ENCODE measurements at places on chromosomes 16 and 17. TPM values are rescaled to one million over a fixed set of nuclear protein-coding genes. Genes with fewer than 3 reads are reported as not detected.

The CDC6 gene
- 6.7 TPM for total RNA-seq

The KRT33B gene
- not detected for total RNA-seq

The PRAC1 gene
- total RNA-seq: not detected

The NPIPB2 gene
- total RNA-seq: 5.0 TPM

The KRT40 gene
- 0.40 TPM for total RNA-seq

The ZNF200 gene
- total RNA-seq: 14.9 TPM

The SHCBP1 gene
- 6.0 TPM for total RNA-seq

The PIK3R6 gene
- total RNA-seq: 0.94 TPM

The ATXN7L3 gene
- 41.9 TPM for total RNA-seq

The TSC2 gene
- 39.6 TPM for total RNA-seq

The KIFC3 gene
- total RNA-seq: 24.3 TPM

The TAT gene
- 0.22 TPM for total RNA-seq
